ENCODE measurements at places on chromosomes 6 and 20.
A peak's percentile ranks its signal among the peaks of the same experiment; 100 is the strongest.

DNA sequence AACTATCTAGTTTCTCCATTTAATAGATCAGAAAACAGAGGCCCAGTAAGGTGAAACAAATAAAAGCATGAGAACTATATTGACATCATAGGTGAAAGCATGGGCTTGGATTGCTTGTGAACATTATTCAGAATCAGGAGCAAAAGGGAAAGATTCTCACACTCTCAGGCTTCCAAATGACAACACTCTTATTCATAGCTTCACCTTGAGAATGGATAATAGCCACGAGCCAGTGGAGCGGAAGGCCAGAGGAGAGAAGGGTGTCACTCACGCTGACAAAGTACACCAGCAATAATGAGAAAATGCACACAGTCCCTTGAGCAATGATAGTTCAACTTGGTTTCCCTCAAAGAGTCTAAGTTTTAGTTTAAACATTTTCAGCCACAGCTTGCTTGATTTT lies 339.0 kb downstream of the TPBG start:
- DNase-seq: no peak

GRCh38 chr6:12241493-12242175 lies 48.5 kb upstream of the EDN1 start:
- DNase-seq: no peak

GRCh38 chr20:62097881-62098407 lies 24.3 kb upstream of the LSM14B start:
- no peak for DNase-seq

DNA sequence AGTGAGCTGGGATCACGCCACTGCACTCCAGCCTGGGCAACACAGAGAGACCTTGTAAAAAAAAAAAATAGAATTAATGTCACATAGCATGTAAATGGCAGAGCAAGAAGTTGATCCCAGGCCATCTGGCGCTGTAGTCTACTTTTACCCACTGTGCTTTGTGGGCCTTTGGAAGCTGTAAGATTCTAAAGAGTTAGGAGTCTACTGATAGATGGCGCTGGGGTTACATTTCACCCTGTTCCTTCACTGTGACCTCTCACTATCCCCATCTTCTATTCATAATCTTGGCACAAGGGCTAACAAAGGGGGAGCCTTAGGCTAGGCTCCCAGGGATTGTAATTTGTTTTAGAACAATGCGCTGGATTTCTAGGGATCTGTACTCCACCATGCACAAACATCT lies 24.4 kb downstream of the SIRPD start:
- no peak for DNase-seq

- DNase-seq: no peak
These were observed 176.1 kb downstream of the TRIM27 start for GRCh38 chr6:28747631-28748157.

- DNase-seq: no peak
These were observed 22.6 kb downstream of the SNX9 start for GRCh38 chr6:157845493-157846259.

DNA sequence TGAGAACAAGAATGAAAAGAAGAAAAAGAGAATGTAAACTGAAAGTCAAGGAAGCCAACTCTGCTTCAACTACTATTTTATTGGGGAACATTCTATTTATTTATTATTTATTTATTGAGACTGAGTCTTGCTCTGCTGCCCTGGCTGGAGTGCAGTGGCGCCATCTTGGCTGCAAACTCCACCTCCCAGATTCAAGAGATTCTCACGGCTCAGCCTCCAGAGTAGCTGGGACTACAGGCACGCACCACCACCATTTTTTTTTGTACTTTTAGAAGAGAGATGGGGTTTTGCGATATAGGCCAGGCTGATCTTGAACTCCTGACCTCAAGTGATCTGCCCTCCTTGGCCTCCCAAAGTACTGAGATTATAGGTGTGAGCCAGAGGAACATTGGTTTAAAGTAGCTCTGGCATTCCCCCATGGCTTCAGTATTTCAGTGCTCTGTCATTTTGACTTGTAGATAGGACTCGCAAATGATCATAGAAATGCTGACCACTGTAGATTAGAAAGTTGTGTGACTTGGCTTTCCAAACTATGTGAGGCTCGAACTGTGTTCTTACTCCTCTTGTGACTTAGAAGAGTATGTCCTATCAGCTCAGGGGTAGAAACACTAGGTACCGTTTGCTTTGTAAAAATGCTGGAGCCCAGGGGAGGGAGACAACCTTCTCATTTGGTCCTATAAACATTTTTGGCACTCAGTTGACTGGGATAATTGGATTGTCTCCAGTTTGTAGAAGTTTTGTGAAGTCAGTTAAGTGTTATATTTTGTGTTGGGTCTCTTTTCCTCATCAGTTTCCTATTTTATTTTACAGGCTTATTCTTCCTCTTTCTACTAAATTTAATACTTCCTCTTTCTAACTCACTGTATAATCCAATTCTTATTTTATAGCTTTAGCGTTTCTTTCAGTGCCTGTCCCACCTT lies 544.9 kb upstream of the CITED2 start:
- no peak for DNase-seq

GRCh38 chr6:97049253-97050011 lies 124.9 kb downstream of the KLHL32 start:
- no peak for DNase-seq

GRCh38 chr20:50054626-50055511 lies 58.1 kb downstream of the UBE2V1 start:
- DNase-seq: no peak

DNA sequence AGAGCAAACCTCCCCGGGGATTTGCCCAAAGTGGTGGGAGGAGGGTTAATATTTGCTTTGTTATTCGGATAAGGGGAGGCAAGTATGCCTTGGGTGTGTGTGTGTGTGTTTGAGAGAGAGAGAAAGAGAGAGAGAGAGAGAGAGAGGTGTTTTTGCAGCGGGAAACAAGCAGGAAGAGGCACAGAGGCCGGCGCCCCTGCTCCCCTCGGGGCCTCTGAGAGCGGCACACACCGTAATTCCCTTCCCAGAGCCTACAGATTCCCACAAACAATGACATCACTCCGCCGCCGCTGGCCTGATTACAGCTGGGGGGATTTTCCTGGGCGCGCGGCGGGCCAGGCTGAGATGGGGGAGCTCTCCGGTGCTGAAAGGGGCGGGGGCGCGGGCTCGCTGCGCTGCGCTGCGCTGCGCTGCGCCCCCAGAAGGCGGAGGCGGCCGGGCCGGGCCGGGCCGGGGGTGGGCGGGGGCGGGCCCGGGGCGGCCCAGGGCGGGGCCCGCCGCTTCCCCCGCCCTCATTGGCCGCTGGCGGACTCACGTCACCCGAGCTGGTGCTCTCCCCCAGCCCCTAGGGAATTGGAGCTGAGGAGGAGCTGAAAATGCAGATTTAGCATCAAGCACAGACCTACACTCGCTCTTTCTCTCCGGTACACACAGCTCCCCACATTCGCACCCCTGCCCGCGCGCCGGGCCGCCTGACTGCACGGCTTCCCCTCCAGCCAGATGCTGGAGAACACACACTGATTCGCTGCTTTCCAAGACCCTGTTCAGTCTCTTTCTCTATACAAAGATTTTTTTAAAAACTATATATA lies at the start of gene PCSK2:
TSS of gene PCSK2 (plus strand) at position 631 of the 809 bp plus-strand sequence. CDS start 266 bp downstream, outside the sequence.
- DNase-seq: peak; percentile 83

GRCh38 chr6:125165256-125165655 lies 11.7 kb downstream of the TPD52L1 start:
- DNase-seq: no peak

GRCh38 chr20:54914995-54915394 lies 439.6 kb downstream of the DOK5 start:
- DNase-seq: no peak

DNA sequence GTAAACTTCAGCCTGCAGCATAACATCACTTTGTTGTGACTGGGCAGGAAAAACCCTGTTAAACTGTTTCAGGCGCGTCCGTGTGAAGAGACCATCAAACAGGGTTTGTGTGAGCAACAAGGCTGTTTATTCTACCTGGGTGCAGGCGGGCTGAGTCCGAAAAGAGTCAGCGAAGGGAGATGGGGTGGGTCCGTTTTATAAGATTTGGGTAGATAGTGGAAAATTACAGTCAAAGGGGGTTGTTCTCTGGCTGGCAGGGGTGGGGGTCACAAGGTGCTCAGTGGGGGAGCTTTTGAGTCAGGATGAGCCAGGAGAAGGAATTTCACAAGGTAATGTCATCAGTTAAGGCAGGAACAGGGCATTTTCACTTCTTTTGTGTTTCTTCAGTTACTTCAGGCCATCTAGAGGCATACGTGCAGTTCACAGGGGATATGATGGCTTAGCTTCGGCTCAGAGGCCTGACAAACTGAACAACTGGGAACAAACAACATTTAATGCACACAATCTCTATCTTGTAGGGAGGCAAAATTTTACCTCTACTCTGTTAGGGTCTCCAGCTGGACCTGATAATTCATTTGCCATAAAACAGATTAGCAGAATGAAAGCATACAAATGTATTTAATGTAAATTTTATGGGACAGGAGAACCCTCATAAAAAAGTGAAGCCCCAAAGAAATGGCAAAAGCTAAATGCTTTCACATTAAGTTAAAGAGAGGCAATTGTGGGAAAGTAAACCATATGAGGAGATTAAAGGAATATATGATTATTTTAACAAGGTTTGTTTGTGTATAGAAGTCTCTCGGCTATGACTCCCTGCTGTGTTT lies 58.3 kb upstream of the HFE start:
- DNase-seq: no peak

DNA sequence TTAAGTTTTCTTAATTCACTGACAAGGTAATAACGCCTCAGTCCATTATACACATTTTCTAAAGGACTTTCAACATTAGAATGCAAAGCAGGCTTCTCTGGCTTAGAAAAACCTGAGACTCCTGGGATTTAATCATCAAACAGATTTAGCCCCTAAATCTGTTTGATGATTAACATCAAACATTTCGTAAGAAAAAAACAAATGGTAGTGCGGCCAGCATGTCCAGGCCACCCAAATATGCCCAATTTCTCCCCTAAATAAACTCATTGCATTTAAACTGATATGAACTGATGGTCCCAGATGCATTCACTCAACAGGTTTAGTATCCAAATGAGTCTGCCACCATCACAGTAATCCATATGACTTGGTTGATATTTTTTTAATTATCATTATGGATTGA lies 6.2 kb downstream of the TMEM74B start:
- DNase-seq: no peak

- DNase-seq: no peak
These were observed 43.4 kb downstream of the NHSL1 start for GRCh38 chr6:138455746-138456400.

DNA sequence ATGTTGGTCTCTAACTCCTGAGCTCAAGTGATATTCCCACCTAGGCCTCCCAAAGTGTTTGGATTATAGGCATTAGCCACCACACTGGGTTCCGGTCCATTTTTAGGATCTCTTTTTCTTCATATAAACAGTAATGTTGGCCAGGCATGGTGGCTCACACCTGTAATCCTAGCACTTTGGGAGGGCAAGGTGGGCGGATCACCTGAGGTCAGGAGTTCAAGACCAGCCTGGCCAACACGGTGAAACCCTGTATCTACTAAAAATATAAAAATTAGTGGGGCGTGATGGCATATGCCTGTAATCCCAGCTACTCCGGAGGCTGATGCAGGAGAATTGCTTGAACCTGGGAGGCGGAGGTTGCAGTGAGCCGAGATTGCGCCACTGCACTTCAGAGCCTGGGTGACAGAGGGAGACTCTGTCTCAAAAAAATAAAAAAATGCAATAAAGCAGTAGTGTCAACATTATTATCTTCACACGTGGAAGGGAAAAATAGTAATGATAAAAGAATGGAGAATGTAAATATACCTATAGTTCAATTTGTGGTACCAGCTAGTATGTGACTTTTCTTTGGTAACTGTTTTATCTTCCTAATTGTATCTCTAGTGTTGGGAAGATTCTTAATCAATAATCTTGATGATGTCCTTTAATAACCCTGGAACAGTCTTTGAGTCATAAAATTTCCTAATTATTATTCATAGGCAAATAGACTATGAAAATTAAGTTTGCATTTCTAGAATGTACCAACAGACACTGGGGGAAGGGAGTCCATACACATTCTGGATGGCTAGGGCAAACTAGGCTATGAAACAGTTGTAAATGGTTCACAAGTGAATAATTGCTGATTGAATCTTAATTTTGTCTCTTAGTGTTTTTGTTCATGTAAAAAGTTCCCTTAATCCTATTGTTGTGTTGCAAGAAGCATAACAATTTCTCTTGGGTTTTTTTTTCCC lies 3.6 kb downstream of the PARD6B start:
- no peak for DNase-seq

DNA sequence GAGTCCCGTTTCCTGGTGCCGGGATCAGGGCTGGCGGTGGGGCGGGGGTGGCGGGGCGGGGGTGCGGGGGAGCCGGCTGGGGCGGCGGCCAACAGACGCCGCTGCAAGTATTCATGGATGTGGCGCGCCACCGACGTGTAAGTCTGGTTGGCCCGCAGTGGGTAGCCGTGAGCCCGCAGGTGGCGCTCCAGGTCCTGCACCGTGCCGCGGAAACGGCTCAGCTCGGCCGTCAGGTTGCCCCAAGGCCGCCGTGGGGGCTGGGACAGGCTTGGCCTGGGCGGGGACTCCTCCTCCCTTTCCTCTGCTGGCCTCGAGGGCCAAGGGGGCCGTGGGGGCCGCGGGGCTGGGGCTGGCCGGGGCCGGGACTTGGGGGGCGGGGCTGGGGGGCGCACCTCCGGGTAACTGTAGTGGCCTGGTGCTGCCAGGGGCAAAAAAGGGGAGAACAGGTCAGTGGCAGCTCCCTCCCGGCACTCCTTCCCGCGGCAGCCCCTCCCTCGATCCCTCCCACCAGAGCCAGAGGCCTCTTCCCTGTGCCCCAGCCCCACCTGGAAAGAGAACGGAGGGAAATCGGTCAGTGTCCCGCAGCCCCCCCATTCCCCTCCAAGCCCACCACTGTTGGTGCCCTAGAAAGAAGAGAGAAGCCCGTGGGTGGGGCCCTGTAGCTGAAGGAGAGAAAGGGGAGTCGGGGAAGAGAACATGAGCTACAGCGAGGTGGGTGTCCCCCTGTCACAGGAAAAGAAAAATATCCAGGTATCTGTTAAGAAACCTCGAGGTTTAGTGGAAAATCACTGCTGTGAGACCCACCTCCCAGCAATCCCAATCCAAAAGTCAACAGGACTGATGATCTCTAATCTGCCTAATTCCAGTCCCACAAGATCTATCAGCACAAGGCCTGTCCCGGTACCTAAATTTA lies 21.3 kb downstream of the TNXB start:
- DNase-seq: no peak

DNA sequence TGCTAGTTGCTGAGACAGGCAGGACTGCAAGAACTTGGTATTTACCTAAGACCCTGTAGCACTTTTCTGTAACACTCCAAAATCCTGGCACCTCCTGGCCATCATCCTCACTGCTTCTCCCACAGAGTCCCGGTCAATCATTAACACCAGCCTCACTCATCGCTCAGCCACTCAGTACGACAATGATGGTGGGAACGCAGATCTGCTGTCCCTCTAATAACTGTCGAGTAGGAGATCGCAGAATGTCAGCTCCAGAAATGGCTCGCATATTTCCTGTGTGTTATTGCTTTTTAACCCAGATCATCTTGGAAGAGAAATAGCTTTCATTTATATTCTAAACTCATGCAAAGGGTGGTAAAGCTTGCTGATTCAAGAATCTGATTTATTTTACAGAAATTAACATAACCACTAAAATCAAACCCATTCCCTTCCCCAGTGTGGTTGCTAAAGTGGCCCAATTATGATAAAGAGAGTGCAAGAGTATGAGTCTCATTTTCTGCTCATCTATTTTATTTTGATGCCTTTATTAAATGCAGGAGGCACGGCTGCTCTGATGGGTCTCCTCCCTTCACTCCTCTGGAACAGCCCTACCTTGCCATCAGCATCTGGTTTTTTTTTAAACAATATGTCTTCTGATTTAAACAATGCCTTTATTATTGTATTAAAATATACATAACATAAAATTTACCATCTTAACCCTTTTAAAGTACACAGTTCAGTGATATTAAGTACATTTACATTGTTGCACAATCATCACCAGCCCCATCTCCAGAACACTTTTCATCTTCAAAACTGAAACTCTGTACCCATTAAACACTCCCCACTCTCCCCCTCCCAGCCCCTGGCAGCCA lies 28.3 kb upstream of the GGTLC1 start:
- DNase-seq: no peak

Data from NCI-H2107 (cell line).